Activated CD8-positive, alpha-beta T cell treated with anti-CD3 and anti-CD28 coated beads for 36 hours (primary cell): ENCODE measurements at places on chromosomes 13 and 19. TPM values are rescaled to one million over a fixed set of nuclear protein-coding genes. Genes with fewer than 3 reads are reported as not detected.

GRCh38 chr19:55227241-55228014 lies 1.1 kb downstream of the TMEM86B start:
- no peak for DNase-seq

- DNase-seq, result no peak
These were observed 451.7 kb downstream of the PCDH9 start for GRCh38 chr13:66778461-66778860.

DNA sequence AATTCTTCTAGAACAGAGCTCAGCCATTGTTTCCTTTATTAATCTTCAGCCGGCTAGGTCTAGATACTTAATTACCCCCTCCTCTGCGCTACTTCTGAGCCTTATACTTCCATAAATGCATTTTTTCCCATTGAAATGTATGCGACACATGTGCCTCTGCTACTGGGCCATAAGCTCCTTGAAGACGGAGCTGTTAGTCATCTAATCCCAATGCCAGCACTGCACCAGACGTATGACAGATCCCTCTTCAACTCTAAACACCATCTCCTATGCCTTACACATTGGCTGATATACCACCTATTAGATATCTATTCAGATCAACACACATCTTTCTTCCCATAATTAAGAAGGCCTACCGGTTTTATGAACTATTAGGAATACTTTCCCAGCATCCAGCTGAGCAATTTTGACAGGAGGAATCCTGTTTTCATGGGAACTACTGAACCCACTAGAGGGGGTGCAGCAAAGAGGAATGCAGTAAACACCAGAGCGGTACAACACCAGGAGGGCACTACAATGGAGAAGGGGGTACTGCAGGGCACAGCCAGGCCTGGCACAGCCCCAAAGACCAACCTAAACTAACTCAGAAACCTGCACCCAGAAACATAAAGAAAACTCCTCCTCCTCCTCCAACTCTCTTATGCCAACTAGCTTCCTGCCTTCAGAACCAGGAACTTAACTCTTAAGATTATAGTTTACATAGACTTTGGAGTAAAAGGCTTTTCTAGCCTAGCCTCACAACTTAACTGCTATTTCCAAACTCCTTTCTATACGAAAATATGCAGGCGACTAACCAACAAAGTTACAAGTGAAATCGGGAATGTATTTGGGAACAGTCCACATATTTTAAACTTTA lies 18.7 kb downstream of the STK24 start:
- DNase-seq, result no peak

GRCh38 chr19:50820549-50821247 lies 2.9 kb downstream of the KLK1 start:
- no peak for DNase-seq

DNA sequence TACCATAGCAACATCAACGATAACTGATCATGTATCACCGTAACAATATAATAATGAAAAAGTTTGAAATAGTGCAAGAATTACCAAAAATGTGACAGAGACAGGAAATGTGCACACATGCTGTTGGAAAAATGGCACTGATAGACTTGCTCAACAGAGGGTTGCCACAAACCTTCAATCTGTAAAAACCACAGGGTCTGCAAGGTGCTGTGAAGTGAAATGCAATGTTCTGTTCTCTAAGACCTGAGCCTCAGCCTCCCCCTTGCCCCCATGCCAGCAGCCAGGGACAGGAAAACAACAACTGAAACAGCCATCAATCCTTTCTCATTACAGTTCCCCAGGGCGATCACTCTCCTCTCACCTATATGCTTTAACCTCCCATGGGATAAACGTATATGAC lies 88.4 kb downstream of the USP12 start:
- DNase-seq, result no peak

- DNase-seq, result no peak
These were observed 847.2 kb upstream of the GPC6 start for GRCh38 chr13:92379371-92379770.

DNA sequence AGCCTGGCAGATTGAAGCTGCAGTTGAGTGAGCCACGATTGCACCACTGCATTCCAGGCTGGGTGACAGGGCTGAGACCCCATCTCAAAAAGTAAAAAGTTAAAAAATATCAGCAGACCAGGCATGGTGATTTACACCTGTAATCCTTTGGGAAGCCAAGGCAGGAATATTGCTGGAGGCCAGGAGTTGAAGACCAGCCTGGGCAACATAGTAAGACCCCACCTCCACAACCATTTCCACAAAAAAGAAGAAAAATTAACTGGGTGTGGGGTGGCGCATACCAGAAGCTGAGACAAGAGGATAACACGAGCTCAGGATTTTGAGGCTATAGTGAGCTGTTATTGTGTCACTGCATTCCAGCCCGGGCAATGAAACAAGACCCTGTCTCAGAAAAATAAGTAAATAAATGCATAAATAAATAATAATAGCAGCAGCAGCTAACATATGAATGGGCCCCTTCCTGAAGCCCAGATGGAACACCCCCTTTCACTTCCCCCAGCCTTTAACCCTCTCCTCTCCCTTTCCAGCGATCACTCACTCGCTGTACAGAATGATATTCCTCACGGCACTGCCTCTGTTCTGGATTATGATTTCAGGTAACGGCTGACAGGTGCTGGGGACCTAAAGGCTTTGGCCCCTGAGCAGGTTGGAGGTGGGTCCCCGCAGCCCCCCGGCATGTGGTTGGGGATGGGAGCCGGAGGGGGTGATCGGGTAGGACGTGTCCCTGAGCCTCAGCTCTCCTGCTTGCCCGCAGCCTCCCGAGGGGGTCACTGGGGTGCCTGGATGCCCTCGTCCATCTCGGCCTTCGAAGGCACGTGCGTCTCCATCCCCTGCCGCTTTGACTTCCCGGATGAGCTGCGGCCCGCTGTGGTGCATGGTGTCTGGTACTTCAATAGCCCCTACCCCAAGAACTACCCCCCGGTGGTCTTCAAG lies 3.2 kb downstream of the MAG start:
- no peak for DNase-seq

Gene FBN3
- not detected for total RNA-seq

DNA sequence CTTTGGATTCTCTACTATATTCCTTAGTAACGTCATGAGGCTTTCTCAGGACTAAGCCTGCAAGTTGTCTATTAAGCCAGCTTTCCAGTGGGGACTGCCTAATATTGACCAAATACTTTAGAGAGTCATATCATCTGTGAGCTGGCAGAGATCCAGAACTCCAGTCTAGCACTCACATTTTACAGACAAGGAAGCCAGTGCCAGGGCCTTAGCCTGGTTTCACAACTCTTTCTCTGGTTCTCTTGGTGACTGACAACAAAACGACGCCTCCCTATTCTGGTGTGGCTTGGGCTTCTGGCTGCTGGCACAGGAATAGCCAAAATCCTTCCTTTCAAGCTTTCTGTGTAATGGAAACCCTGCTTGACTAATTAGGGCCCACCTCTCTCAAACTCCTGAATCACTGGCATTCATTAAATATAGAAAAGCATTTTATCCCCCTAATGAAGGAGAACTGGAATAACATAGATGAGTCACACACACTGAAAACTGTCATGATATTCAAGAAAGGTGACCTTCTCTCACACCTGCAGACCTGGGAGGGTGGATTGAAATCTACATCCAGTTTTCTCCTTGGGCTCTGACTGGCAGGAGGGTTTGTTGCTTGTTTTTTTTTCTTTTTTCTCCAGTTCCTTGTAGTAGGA lies 75.2 kb upstream of the UBL3 start:
- DNase-seq, result no peak

Gene FFAR2
- total RNA-seq, result not detected

Gene OR7A5
- not detected for total RNA-seq

Gene BST2
- total RNA-seq, result 89.7 TPM
